ENCODE measurements at places on chromosomes 1 and 21. TPM values are rescaled to one million over a fixed set of nuclear protein-coding genes. Genes with fewer than 3 reads are reported as not detected.

The C21orf58 gene
- 5.9 TPM for total RNA-seq

The PIGR gene
- total RNA-seq: not detected

The DENND4B gene
- 22.0 TPM for total RNA-seq

The SLC5A9 gene
- total RNA-seq: not detected

The TMEM9 gene
- 23.1 TPM for total RNA-seq

The FCRL2 gene
- not detected for total RNA-seq

The PTPRF gene
- total RNA-seq: 30.7 TPM

The HOOK1 gene
- total RNA-seq: not detected

The PCBP3 gene
- total RNA-seq: 15.1 TPM

The PPFIA4 gene
- 7.0 TPM for total RNA-seq

The BRINP2 gene
- total RNA-seq: not detected

The KRTAP7-1 gene
- total RNA-seq: not detected

The GSTM1 gene
- 13.7 TPM for total RNA-seq

The NDUFS2 gene
- total RNA-seq: 98.5 TPM

The EXTL1 gene
- under 0.01 TPM for total RNA-seq

The FGGY gene
- 12.5 TPM for total RNA-seq

The MFAP2 gene
- total RNA-seq: 44.5 TPM

The CFHR3 gene
- total RNA-seq: not detected

The C1orf56 gene
- 2.2 TPM for total RNA-seq

The OR2L5 gene
- not detected for total RNA-seq

The AMPD1 gene
- not detected for total RNA-seq

The KCNJ15 gene
- 16.6 TPM for total RNA-seq

The DCDC2B gene
- total RNA-seq: not detected

The TMPRSS15 gene
- total RNA-seq: not detected

The SH3BGR gene
- total RNA-seq: 0.98 TPM
